Left lung (tissue), 14 donors: ENCODE measurements at places on chromosomes 3 and 15. TPM values are rescaled to one million over a fixed set of nuclear protein-coding genes. Genes with fewer than 3 reads are reported as not detected.

- DNase-seq = peak; percentile 60
- peak overlapping the region; percentile 79 for H3K27ac ChIP-seq
- H3K27me3 ChIP-seq = peaks cover 54% of the 10 kb centered on the region
- H3K4me1 ChIP-seq = no peaks in the 10 kb centered on the region
- peak overlapping the region; percentile 75 for H3K4me3 ChIP-seq
These were observed 1.0 kb upstream of the IGF2BP2 start for GRCh38 chr3:185825639-185826481.

ENTPD3 gene
- total RNA-seq = 7.5 TPM

CNTN3 gene
- 0.92 TPM for total RNA-seq

GOLGA8S gene
- total RNA-seq = 0.38 TPM
